ENCODE measurements at places on chromosomes 2 and 18.

GRCh38 chr2:113324684-113325160 is 46.0 kb upstream of the PAX8 start:
- no peak for DNase-seq

GRCh38 chr2:21035282-21035973 is 8.4 kb downstream of the APOB start:
- no peak for DNase-seq

DNA sequence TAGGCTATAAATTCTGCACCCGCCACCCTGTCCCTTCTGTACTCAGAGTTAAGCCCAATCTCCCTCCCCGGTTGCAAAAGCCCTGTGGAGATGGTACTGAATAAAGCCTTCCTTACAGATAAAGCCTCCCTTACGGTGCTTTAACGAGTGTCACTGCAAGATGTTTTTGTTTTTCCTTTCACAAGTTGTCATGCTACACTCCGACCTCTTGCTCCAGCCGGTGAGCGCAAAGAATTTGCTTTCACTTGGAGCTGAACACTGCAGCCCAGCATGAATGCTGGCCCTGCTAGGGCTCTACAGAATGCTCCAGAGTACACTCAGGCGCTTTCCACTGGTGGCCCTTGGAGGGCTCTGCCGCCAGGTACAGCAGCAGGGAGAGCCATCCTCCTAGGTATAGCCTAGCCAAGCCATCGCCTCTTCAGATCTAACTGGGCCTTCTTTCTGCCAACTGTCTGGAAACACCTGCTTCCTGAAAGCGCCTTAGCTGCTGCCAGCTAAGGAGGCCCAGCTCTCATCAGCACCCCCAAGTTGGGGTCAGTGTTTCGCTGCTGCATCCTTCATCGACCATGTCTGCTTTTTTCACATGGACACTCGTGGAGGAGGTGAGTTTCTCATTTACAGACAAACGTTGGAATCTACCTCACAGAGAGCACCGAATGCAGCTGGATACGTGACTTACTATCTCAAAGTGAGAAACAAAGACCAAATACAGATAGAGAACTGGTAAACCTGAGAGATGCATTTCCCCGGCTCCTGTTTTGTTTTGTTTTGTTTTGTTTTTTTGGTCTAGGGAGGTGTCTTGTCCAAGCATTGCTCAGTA is 13.4 kb upstream of the CREG2 start:
- no peak for DNase-seq

DNA sequence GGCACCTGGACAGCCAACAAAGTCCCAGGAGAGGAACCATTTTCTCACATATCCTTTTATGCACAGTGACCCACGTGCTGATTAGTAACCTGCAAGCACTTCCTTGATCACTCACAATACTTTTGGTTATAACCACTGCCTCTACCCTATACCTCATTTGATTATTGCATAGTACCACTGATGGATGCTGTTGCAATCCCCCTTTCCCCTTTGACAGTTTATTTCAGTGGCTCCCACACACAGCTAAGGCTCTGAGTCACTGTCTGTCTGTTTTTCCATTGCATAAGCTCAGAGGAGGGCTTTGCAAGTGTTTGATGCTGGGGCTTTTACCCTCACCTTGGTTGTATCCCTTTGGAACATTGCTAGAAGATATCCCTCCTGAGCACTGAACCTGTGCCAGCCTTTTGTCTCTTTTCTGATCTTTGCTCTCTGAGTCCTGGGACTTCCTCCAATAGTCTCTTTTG is 101.7 kb upstream of the RBBP8 start:
- DNase-seq = no peak

GRCh38 chr18:8999872-9000271 is 102.6 kb upstream of the NDUFV2 start:
- no peak for DNase-seq

DNA sequence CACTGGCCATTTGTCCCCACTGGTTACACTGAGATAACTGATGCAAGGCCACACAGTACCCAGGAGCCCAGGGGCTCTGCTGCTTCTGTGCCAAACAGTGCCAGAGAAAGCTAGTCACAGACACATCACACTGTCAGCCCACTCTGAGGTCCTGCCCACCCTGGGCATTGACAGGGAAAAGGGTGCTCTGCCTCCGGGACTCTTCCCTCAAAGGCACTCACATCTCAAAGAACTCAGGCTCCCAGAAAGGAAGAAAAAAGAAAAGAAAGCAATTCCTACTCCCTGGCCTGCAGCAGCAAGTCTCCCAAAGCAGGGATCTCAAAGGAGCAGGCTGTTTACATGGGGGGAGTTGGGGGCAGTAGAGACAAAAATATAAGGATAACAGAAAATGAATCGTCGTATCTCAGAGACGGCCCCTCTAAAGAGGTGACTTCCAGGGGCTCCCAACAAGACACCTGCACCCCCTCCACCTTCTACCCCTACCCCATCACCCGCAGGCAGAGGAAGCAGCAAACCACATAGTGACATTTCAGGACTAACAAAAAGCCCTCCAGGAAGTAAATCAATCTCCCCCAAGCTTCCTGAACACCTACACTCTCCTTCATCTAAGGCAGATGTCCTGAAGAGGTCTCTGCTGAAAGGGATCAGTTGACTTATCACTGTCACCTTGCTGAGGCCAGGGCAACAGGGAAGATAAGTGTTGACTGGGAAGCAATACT is 247.6 kb downstream of the TNS1 start:
- DNase-seq = no peak

DNA sequence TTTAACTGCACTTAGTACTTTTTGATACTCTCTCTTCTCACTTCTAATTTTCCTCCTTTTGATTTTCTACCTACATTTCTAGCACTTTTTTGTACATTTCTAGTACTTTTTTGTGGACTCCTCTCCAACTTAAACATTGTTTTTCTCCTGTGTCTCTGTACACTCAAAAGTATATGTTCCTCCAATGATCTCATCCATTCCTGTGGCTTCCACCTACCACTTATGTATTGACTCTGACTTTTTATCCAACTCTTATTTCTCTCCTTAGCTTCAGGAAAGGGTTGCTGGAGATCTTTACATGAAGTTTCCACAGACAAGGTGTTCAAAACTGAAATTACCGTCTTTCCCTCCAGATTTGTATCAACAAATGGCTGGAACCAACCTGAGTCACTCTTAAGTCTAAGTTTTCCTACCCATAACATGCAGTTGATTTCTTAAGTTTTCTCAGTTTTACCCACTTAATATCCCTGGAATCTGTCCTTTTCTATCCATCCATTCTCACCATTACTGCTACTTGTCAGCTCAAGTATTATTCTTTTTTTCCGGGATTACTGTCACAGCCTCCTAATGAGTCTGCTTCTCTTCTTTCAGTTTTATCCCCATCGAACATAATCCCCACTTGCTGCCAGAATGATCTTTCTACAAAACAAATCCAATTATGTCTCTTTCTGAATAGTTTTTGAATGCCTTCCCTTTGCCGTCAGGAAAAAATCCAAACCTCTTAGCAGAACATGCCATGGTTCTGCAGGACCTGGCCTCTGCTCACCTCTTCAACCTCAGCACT is 22.6 kb upstream of the PELI1 start:
- no peak for DNase-seq
